Esophagus squamous epithelium (tissue), 5 donors: ENCODE measurements at places on chromosomes 7 and 10.
A peak's percentile ranks its signal among the peaks of the same experiment; 100 is the strongest.

GRCh38 chr10:1368842-1369171 lies 312.6 kb downstream of the WDR37 start:
- no peak for DNase-seq

- no peak for DNase-seq
Measured at GRCh38 chr10:24349379-24350001, 140.6 kb downstream of the KIAA1217 start.

GRCh38 chr7:139680676-139681462 lies 96.9 kb downstream of the HIPK2 start:
- DNase-seq = no peak

GRCh38 chr10:106830006-106830405 lies 334.5 kb downstream of the SORCS1 start:
- DNase-seq = no peak

DNA sequence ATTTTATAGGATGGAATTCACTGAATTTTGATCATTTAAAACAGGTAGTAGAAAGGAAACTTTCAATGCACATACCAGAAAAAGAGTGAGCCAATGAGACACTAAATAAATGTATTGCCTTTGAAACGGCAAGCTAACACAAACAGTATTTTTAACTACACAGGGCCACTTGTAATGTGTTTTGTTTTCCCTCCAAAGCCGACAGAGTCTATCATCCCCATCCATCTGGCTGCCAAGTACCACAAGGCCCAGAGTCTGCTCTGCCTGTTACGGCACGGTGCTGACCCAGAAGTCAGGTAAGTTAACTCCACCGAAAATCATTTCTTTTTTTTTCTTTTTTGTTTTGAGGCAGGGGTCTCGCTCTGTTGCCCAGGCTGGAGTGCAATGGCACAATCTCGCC lies 1.5 kb downstream of the ANKRD61 start:
- no peak for DNase-seq

- peak; percentile 66 for DNase-seq
Measured at GRCh38 chr7:134458806-134459698, at the start of gene AKR1B1. Gene AKR1B1, minus strand, starts transcription at chr7:134459100. Its CDS starts 38 bp downstream, at chr7:134459062.

DNA sequence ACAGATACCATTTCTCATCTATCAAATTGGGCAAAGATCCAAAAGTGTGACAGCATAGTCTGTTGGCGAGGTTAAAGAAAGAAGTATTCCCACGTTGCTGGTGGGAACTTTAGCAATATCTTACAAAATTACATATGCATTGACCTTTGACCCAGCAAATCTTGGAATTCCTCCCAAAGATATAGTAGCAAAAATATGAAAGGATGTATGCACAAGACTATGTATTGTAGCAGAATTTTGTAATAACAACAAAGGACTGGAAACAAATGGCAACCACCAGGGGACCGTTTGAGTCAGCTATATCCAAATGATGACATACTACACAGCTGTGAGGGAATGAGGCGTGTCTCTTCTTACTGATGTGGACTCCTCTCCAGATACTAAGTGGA lies 50.2 kb downstream of the KCNH2 start:
- DNase-seq = no peak

DNA sequence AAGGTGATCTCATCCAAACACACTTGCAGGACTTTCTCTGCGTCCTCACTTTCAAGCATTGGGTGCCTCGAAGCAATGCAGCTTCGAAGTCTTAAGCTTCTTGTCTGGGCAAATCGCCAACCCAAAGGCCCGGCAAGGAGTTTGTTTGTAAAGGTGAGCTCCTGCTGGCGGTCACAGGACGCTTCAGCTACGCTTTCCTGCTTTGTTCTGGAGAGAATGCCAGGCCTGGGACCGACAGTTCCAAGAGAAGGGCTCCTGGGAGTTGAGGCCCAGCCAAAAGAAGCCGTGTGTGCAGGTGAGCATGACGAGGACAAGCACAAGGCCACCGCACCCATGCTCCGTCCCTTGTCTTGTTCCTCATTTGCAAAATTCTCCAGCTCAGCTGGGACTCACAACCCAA lies 106.6 kb upstream of the DOCK1 start:
- no peak for DNase-seq

DNA sequence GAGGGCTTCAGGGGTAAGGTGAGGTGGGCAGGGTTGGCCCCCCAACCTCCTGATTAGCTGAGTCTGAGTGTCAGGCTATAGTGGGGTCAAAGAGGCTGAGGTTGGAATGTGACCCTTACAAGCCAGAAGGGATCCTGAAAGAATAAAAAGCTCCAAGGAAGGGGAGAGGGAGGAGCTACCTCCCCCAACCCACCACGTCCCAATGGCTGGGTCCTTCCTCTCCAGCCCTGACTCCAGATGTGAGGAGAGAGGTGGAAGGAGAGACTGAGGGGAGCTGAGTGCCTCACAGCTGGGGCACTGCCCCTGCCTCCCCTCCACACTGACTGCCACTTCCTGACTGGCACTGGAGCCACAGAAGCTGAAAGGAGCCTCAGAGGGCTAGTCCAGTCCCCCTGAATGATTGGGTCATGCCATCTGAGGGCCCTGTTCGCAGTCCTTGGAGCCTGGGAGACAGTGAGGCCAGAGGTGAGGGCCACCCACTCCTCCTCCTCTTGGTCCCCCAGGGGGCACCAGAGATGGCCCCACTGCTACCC lies 20.6 kb downstream of the IMPDH1 start:
- DNase-seq = no peak

DNA sequence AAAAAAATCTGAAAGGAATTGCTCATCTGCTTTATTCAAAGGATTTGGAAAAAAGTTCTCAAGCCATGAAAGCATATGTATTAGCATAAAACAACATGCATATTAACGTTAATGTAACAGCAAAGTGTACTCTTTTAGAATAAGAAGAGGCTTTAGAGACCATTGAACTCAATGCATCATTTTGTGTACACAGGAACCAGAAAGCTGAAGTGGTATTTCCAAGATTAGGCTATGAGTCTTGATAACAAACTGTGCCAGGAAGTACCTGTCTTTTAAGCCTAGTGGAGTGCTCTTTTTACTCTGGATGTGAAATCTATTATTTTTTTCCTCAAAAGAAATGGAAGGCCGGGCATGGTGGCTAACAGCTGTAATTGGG lies 164.2 kb downstream of the THSD7A start:
- no peak for DNase-seq

DNA sequence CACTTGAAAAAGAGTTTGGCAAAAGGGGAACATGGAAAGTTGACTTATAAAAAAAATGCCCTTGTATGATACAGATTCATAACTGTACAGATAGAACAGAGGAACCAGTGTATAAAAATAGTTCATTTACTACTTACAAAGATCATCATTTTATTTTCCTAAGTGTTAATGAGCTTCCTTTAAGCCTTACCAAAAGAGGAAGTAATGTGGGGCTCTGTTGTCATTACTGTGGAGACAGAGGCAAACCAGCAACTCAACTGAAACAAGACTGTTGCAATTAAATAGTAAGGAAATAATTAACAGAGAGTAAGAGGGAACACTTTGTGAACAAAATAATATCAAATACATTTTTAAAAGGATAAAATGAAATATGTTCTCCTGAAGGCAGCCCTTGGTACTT lies 526.2 kb upstream of the ADARB2 start:
- no peak for DNase-seq

GRCh38 chr7:159209429-159209828 lies 64.8 kb upstream of the VIPR2 start:
- no peak for DNase-seq

- DNase-seq = no peak
Measured at GRCh38 chr7:10940704-10941355, 32.8 kb upstream of the PHF14 start.

- no peak for DNase-seq
Measured at GRCh38 chr10:77513781-77514331, 123.8 kb downstream of the KCNMA1 start.

- DNase-seq = no peak
Measured at GRCh38 chr7:138243430-138243829, 167.2 kb downstream of the AKR1D1 start.

DNA sequence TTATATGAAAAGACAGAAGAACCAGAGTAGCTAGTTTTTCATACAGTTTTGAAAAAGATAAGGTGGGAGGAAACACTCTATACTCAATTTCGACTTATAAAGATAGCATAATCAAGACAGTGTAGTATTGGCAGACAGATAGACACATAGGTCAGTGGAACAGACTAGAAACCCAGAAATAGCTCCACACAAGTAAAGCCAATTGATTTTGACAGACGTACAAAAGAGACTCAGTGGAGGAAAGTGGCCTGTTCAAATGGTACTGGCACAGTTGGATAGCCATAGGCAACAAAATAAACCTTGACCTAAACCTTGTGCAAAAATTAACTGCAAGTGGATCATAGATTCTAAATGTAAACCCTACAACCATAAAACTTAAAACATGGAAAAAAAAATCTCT lies 46.8 kb downstream of the MAPK8 start:
- no peak for DNase-seq

GRCh38 chr7:1538544-1539180 lies 8.2 kb downstream of the MAFK start:
- no peak for DNase-seq

GRCh38 chr10:123117644-123118417 lies 17.9 kb upstream of the HMX3 start:
- DNase-seq = no peak

- DNase-seq = no peak
Measured at GRCh38 chr10:14705548-14706230, 69.0 kb downstream of the FAM107B start.

DNA sequence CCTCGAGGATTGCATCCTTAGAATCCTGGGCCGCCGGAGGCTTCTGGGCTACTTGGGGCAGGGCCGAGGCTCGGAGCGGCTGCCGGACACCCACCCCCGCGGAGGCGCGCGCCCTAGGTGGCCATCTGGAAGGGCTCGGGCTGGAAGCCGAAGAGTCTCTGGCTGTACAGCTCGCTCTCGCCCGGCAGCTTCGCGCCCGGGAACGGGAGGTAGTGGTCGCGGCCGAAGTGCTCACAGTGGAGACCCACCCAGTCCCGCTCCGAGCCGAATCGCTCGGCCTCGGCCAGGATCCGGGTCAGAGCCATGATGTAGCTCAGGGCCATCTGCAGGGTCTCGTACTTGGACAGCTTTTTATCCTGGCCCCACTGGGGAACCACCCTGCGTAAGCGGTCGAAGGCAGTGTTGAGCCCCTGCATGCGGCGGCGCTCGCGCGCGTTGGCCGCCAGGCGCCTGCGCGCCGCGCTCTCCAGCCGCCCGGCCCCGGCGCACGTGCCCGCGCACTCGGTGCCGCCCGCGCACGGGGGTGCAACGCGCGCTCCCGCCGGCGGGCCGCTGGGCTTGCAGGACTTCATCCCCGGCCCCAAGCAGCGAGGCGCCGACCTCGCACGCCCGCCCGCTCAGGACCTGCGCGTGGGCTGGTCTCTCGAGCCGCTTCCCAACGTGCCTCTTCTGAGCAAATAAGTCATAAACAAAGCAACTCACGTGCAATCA lies 652 bp downstream of the ATOH7 start:
- no peak for DNase-seq

- DNase-seq = no peak
Measured at GRCh38 chr7:41886901-41887311, 184.0 kb upstream of the INHBA start.

DNA sequence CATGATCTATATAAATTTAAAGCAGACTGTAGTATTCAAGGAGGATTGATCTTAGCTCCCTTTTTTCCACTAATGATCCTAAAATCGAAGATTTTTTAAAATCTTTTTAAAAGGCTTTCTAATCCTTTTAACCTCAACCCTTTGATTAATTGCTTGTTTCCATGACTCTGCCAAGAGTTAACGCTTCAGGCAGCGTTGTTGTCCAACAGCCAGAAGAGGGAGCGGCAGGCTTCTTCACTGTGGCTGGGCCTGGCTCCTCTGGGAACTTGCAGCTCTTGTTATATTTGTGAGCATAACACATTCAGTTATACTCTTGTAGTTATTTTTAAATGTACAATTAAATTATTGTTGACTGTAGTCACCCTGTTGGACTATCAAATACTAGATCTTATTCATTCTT lies 26.3 kb downstream of the CRCP start:
- no peak for DNase-seq

GRCh38 chr7:19919261-19920095 lies 146.1 kb upstream of the TMEM196 start:
- no peak for DNase-seq

- DNase-seq = peak; percentile 47
Measured at GRCh38 chr7:155206318-155207020, 91.2 kb upstream of the INSIG1 start.

- no peak for DNase-seq
Measured at GRCh38 chr7:36530456-36530855, 140.8 kb downstream of the ANLN start.

DNA sequence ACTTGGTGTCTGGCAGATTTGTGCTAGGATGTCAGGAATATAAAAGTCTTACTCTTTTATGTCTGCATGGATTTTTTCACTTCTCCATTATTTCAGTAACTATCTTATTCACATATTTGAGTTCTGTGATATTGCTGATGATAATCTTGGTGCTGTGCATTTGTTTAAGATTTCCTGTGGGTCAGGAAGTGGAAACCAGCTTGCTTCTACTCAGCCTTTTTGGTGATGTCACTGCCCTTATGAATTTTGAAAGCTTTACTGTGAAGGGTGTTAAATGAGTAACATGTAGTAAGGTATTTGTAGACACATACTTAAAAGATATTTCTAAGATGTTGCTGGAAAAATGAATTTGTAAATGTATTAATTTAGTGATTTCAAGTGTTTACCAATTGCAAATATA lies 69.5 kb upstream of the VOPP1 start:
- DNase-seq = no peak

DNA sequence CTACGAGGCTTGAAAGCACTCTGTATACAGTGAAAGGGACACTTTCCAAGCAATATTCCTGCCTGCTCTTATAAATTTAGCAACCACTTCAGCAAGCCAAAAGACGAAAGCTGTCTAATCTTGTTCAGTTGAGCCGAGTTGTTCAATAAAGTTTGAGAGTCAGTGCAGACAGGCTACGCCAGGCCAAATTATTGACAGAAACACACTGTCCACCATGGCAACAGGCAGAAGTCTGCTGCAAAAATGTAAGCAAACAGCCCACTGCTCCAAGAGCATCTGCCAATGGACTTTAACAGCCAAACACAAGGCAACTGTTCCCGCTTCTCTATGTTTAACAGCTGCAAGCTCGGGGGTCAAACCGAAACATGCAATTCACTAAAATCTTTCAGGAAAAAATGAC lies 85.7 kb downstream of the GLI3 start:
- no peak for DNase-seq

DNA sequence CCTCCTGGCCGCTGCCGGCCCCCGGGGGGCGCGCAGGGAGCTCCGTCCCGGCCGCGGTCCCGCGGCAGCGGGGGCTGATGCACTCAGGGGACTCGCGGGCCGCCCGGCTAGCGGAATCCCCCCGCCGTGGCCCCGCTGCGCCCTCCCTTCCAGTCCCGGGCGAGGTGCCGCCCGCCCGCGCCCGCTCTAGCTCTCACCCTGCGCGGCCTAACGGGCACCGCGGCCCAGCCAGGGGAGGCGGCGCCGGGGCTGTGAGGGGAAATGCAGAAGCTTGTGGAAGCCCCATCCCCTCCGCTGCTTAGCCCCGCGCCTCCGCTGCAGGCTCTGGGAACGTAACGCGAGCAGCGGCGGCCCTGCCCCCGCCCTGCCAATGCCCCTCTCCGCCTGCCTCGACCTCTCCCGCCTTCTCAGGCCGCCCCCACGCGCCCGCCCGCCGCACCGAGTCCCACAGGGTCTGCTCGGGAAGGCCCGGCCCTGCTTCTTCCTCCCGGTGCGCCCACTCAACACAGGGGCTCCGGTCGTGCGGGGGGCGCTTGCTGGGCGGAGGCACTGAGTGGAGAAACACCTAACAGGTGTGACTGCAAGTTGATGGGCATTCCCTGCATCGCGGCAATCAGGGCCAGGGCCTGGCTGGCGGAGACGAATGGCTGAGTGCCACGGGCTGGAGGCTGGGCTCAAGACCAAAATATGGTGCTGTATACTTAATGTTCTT lies 384 bp upstream of the TMEM229A start:
- DNase-seq = no peak

GRCh38 chr10:32061440-32061839 lies 5.2 kb upstream of the KIF5B start:
- no peak for DNase-seq
